ENCODE measurements at places on chromosomes 3 and 15. TPM values are rescaled to one million over a fixed set of nuclear protein-coding genes. Genes with fewer than 3 reads are reported as not detected.

DNA sequence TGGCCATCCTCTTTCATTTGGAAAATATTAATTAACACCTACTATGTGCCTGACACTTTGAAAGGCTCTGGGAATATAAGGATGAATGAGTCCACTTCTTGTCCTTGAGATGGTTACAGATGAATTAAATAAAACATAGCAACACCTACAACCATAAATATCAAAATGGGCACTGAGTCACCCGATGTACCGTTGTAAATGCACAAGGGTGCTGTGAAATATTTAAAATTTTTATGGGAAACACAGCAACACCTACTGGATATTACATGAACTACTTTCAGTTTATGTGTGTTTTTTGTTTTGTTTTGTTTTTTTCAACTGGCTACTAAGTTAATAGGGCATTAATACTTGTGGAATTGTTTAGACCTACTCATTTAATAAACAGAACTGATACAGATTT lies 239.0 kb upstream of the NAALADL2 start:
- no peak for DNase-seq

DNA sequence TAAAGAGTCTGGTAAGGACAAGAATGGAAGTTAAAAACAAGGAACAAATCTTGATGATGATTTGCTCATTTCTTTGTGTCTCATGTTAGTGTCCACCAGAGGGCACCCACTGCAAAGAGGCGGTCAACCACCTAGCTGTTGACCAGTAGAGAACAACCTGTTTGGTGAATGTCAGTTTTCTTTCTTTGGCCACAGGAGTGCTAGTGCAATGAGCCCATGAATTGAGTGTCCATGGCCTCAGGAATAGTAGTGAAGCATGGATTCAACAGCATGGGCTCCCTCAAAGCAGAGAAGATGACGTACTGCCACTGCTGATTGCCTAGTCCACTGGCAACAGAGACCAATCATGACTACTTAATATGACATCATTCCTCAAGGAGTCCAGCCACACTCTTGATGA lies 10.7 kb upstream of the CNTN6 start:
- no peak for DNase-seq

DNA sequence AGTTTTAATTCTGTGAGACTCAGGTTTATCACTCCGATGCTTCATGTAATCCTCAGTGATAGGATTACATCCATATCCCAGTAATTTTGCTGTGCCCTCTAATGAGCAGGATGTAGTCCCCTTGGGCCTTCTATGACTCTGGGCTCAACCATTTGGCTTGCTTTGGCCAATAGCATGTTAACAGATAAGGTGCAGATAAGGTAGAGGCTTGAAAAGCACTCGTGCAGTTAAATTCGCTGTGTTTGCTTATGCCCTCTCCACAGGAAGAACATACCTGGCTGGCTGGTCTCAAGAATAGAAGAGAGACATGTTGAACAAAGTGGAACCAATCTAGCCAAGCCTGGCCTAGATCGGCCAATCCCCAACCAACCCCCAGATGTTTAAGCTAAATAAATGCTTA lies 20.1 kb downstream of the CCDC13 start:
- no peak for DNase-seq

GRCh38 chr3:164416491-164417222 lies 661.6 kb downstream of the SI start:
- DNase-seq, result no peak

Gene FBXO40
- total RNA-seq, result not detected

Gene RLBP1
- not detected for total RNA-seq

Gene PIF1
- total RNA-seq, result 10.4 TPM
